ENCODE measurements at places on chromosomes 3 and 15.

DNA sequence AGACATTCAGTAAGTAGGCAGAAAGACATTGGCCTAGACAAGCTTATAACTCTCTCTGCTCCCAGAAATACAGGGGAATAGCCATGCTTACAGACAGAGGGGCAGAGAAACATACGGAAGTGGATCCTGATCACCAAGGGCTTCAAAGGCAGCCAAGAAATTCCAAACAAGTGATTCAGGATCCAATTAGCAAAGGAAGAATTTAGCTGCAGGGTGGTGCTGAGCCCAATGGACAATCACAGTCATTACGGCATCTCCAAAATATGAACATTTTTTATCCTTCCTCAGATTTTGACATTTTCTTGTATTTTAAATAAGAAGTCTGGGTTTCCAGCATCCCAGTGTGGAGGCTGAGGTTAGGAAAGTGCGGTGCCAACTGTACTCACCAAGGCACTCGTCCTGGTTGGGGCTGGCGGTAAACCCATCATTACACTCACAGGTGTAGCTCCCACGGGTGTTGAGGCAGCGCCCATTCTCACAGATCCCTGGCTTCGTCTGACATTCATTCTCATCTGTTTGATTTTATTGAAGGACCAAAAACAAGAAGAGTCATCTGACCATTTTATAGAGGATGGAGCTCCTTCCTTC, 96.8 kb downstream of the DUT start:
- DNase-seq: no peak

- DNase-seq: no peak
Observed at GRCh38 chr15:74793135-74794028, 11.5 kb downstream of the CSK start.

DNA sequence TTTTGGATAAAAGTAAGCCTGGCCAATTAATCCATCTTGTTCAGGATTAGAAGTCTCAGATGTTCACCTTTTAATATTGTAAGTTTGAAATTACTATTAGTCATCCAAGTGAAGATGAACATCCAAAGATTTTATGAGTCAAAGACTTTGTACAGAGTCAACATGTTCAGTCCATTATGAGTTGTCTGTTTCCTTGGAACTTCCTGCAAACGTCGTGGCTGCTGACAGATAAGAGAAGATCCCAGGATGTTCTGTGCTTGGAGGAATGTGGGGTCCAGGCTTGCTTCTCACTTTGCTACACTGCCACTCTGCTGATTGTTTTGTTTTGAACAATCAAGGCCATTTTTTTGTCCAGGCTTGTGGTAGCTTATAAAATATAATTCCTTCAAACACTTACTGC, 74.3 kb upstream of the SLCO2A1 start:
- DNase-seq: no peak

DNA sequence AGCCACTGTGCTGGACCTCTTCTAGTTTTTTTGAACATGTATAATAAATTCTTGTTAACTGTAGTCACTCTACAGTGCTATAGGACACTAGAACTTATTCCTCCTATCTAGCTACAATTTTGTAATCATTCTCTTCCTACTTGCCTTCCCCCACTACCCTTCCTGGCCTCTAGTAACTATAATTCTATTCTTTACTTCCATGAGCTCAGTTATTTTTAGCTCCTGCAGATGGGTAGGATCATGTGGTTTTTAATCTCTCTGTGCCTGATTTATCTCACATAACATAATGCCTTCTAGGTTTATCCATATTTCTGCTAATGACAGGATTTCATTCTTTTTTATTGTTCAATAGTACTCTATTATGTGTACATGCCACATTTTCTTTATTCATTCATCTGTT, 113.2 kb upstream of the FGF7 start:
- no peak for DNase-seq

DNA sequence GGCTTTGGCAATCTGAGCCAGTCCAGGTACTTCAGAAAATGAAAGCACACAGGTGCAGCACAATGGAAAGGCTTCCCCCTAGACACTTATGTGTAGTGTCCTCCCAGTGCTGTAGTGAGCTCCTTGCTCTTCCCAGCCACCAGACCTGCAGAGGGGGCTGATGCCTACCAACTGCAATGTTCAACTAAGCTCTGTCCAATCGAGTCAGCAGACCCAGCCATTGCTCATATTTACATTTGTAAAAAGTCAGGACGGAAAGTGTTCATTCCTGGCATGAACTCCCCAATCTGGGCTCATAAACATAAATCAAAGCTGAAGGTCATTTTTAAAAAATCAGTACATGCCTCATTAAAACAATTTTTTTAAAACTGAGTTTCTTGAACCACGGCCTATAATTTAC, 73.0 kb downstream of the FOXP1 start:
- DNase-seq: no peak

Data from right cardiac atrium (tissue), 5 donors.